Kidney (tissue), 22 donors: ENCODE measurements at places on chromosomes 7 and 10.

DNA sequence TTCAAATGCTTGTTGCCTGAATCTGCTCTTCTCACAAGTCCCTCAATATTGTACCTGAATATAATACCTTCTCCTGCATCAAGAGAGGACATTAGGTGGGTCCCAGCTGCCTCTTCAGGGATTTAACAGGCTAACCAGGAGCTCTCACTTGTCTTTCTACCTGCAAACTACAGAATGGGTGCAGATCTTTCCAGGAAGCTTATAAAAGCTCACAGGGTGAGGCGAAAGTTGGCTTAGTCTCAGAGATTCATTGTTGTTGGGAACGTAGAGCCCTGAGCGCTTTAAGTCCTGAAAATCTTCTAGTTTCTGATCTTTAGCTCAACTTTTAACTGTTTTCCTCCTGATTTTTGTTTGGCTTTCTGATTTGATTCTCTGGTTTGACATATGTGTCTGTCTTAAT, 25.0 kb downstream of the PLAU start:
- DNase-seq, result no peak

- DNase-seq, result no peak
These were observed 122.9 kb upstream of the BET1 start for GRCh38 chr7:94127026-94127425.

GRCh38 chr10:3538656-3539531, 246.1 kb downstream of the KLF6 start:
- peak; percentile 51 for DNase-seq

DNA sequence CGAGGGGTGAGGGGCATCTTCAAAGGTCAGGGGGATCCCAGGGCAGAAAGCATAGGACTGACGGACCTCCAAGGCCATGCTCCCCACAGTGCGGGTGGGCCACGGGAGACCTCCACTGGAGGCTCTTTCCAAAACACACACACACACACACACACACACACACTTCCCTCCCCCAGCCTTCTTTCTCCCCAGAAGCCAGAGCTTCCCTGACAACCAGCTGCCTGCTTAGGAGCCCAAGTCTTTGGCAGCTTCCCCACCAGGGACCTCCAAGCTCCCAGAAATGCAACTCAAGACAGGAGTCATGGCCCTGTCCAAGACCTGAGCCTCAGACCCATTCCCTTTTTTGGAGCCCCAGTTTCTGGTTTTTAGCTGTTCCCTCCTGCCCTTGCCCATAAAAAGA, 710 bp upstream of the C10orf105 start:
- DNase-seq, result no peak

DNA sequence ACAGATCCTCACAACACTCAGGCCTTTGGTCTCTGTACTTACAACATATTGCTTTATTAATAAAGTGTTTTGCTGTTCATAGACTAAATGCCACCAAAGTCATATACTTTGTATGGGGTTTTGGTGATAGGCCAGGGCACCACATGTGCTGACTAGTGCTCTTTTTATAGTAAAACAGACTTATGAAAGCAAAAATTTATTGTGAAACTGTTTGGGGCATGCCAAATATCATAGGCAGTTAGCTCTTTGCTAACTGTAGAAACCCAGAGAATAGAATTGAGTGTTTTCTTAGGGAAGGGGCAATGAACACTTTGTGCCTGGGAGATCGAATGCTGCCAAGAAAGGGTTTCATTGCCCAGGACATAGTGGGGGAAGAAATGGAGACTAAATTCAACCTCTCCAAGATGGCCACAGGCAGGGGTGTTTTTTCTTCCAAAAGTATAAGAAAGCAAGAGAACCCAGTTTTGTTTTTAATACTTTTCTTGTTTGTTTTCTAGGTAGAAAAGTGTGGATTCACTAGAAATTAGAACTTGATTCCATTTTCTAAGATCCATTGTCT, 142.7 kb downstream of the TRIL start:
- DNase-seq, result no peak

- DNase-seq, result no peak
These were observed 9.3 kb downstream of the DAGLB start for GRCh38 chr7:6438427-6438826.

GRCh38 chr7:20459419-20459818, 128.7 kb downstream of the ITGB8 start:
- DNase-seq, result no peak

GRCh38 chr7:82677493-82677892, 233.9 kb upstream of the CACNA2D1 start:
- DNase-seq, result no peak

GRCh38 chr10:6406220-6407033, 173.6 kb downstream of the PRKCQ start:
- DNase-seq, result peak; percentile 31

GRCh38 chr10:71344993-71345480, 26.0 kb downstream of the SLC29A3 start:
- DNase-seq, result peak; percentile 68

DNA sequence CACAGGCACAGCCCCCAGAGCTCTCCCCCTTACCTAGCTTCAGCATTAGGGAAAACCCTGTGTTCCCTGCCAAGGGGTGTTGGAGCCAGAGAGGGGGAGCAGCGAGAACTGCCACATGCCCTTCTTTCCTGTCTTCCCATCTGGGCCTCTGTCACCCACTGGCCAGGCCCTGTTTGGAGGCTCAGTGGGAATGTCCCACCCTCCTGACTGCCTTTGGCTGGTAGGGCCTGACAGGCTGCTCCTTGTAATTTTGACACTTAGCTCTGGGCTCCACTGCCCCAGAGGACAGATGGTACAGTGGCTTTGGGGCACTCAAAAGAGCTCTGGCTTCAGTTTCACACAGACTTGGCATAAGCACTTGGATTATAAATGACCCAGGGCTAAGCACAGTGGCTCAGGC, 50.6 kb downstream of the GRID2IP start:
- DNase-seq, result no peak
